ENCODE measurements at places on chromosomes 1 and 21.

DNA sequence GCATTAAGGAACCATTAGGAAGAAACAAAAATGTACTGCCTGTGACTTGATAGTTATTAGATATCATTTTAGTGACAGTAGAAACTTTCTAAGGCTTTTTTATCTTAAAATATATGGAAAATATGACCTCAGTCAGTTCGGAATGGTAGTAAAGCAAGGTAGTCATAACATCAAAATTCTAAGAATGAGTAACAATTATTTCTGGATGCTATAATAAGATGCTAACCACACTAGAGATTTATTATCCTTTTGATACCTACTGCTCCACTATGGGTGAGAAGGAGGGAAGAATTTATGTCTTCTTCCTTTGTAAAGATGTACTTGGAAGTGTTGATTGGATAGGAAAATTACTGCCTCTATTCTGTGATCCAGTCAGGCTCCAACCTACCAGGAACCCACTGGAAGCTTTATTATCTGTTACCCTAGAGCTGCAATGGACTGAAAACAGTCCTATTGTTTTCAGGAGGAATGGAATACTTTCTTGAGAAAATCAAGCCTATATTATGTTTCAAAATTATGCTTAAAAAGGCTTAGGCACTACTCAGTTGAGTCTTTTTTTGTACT, 8.8 kb downstream of the FMN2 start:
- peak; percentile 68 for DNase-seq

DNA sequence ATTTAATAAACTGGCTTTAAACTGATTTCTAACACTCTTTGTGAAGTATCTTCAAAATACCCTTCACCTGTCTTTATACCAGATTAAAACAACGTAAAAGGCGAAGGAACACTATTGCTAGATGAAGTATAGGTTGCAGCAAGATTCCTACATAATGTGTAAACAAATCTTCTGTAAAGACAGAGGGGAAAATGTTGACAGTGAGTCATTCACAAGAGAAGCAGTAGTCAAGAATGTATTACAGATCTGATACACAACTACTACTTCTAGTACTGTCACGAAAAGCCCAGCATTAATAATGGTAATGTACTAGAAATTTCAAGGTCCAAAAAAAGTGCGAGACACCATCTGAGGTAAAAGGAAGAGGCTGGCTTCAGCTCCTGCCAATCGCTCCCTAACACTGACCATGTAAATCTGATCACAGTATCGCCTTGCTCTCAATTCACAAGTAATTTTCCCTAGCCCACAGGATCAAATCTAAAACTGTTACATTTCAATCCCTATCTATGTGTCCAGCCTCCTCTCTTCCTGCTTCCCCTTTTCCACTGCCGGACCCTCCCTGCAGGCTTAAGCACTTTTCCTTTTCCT, 290.4 kb downstream of the AKT3 start:
- DNase-seq = no peak

- no peak for DNase-seq
Observed at GRCh38 chr1:109252893-109253802, 3.8 kb downstream of the CELSR2 start.

GRCh38 chr1:47812904-47813514, 184.2 kb downstream of the TRABD2B start:
- no peak for DNase-seq

DNA sequence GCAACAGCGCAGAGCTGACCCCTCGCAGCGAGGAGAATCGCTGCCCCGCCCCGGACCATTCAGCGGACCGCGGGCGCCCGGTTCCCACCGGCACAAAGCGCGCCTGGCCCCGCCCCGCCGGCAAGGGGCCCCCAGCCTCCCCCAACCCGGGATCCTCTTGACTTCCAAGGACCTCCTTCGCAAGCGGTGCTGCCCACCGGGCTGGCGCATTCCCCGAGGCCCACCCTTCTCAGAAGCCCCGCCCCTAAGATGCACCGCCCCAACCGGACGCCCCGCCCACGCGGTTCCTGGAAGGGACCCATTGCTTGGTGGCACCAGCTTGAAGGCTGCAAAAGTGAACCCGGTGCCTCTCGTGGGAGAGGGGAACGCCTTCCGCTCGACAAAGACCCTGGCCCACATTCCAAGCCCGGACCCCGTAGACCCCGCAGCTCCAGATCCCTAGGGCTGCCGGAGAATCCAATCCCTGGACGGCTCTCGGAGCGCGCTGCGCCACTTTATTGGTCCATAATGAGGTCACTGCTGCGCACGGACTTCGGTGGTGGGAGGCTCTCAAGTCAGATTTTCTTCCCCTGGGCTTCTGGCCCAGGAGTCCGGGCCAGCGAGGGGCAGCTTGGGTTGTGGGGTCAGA, 2.0 kb downstream of the HES3 start:
- no peak for DNase-seq

DNA sequence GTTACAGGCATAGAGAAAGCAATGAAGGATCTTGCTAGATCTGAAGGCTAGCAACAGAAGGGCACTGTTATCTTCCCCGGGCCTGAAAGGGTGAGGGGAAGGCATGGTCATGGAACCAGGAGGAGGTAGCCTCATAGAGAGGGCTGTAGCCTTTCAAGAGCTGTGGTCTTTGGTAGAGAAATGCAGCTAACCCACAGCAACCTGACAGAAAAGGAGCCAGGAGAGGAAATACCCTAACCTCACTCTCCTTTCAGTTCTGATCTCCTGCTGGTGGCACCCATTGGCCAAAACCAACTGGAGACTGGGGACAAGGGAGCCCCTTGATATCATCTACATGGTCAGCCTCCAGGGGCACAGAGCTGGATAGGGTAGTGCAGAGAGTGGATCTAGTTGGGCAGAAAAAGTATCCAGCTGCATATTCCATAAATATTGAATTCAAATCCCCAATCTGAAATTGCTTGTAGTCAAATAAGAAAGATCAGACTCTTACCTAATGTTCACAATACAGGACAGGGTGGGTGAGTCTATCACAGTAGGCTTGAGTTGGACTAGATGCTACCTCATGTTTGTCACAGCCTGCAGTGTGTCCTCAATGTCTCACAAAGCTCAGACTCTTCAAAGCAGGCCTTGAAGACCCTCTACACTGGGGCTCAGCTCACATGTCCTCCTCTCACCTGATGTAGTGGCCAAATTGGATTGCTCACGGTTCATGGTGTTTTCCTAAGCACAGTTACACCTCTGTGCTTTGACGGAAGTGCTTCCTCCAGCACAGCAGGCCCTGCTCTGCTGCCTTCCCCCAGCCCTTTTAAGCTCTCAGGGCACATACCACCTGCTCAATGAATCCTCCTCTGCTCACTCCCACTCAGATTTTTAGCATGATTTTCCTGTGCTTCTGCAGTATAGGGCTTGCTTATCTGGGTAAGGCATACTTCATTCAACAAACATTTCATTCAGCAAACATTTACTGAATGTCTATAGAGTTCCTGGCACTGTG, 74.1 kb upstream of the JUN start:
- DNase-seq = no peak

DNA sequence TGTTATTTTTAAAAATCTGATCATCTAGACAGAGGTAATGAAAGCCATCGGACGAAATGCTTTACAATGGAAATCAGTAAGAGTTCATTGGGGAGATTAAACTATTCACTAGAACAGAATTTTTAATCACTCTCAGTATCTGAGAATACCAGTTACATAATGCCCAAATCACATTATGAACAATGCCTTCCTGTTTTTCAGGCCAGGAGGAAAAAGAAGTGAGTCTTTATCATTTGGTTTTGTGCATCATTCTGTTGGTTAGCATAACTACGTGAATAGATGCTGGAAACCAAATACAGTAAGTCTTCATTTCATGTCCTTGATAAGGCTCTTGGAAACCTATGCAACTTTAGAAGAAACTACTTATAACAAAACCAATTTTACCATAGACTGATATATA, 18.0 kb upstream of the ASB17 start:
- no peak for DNase-seq

DNA sequence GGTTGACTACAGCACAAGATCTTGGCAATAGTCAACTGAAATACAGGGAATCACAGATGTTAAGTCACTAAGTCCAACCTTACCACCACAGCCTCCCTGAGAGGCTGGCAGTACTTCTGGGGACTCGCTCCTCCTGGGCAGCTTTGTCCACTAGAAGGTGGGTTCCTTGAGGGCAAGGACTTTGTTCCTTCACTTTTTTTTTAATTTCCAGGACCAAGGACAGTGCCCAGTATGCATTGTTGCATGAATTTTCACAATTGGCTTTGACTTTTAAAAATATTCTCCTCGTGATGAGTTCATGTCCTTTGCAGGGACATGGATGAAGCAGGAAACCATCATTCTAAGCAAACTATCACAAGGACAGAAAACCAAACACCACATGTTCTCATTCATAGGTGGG, 96.7 kb upstream of the IGSF21 start:
- no peak for DNase-seq

DNA sequence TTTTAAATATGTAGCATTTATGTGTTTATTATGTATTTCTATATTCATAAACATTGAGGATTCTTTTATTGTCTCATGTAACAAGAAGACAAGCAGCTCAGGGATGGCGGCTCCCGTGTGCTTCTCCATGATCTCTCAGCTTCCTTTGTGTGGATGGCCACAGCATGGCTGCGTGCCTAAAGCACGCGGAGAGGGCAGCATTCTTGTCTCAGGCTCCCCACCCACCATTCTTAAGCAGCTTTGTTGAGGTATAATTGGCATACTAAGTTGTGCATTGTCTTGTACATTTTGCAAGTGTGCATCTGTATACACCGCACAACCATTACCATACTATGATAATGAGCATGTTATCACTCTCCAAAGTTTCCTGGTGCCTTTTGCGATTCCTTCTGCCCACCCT, 81.6 kb downstream of the CAMTA1 start:
- no peak for DNase-seq

GRCh38 chr1:39269791-39270342, 65.4 kb downstream of the MACF1 start:
- peak; percentile 67 for DNase-seq
